ENCODE measurements at places on chromosomes 2 and 18.

DNA sequence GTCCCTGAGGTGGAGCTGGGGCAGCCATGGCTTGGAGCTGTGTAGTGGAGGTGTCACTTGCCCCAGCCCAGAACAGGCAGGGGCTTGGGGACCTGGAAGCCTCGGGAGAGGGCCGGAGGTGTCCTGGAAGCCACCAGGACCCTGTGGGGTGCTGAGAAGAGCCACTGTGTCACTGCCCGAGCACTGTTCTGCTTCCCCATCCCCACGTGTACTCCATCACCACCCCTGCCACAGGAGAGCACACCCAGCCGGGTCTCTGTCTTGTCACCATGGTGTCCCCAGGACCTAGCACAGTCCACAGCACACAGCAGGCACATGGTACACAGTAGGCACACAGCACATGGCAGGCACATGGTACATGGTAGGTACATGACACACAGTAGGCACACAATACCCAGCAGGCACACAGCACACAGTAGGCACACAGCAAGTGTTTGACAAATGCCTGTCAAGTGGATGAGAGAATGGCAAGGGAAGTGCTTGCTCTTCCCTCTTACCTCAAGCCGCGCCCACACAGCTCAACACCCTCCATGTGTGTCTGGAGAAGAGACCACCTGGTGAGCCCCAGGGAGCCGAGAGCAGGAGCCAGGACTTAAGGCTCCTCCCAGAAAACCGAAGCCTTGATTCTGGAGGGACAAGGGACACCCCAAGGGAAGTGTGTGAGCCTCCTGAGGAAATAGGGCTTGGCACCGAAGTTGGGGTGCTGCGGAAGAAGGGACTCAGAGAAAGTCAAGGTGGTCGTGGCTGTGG is 13.3 kb downstream of the MBP start:
- DNase-seq: no peak

DNA sequence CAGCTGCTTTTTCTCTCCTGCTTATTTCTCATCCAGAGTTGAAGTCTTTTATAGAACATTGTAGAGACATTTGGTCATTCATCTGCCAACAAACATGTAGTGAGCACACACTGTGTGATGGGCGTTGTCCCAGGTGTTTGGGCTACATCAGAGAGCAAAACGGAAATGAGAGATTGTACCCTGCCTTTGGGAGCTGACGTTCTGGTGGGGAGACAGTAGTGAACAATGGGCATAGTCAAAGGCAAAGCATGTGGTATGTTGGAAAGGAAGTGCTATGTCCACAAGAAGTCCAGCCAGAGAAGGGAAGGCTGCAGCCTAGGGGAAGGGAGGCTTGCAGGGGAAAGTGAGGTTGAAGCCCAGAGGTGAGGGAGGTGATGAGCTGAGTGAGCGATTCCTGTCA is 78.1 kb downstream of the PIEZO2 start:
- DNase-seq: no peak

GRCh38 chr2:85015653-85016360 is 44.8 kb downstream of the KCMF1 start:
- DNase-seq: no peak

GRCh38 chr2:73914667-73915066 is 12.0 kb upstream of the DGUOK start:
- no peak for DNase-seq

GRCh38 chr2:196284866-196285557 is 113.6 kb upstream of the STK17B start:
- no peak for DNase-seq

- DNase-seq: no peak
These were observed 20.8 kb upstream of the TNP1 start for GRCh38 chr2:216880509-216881184.

DNA sequence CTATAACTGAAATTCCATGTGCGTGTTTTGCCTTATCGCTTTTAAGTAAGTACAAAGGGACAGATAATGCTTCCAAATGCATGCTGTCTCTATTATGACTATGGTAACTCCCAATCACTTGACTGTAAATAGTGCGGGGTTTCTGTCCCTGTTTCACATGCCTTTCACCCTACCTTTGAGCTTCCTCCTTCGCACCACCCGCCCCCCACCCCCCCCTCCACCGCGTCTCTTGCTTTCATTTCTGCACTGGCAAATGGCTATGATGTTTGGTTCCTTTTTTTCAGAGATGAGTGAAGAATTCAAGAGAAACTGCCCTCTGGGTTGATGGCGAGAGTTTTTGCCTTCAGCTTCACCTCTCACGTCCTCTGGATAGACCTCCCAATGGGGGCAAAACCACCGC is 25.0 kb upstream of the SPP2 start:
- no peak for DNase-seq

DNA sequence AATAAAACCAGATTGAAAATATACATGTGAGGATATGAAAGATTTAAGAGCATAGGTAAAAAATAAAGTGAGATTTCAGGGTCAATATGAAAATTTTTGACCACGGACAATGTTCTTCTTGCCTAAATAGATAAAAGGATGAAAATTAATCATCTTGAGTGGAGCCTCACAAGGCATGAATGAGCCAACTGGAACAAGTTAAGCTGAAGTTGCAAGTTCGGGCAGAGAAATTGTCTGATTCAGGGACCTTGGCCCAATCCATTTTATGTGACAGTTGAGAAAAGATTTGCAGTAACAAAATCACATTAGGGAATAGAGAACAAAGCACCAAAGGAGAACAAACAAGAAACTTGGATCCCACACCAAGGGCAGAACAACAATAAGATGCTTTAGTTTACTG is 305.3 kb downstream of the TMX3 start:
- DNase-seq: no peak

DNA sequence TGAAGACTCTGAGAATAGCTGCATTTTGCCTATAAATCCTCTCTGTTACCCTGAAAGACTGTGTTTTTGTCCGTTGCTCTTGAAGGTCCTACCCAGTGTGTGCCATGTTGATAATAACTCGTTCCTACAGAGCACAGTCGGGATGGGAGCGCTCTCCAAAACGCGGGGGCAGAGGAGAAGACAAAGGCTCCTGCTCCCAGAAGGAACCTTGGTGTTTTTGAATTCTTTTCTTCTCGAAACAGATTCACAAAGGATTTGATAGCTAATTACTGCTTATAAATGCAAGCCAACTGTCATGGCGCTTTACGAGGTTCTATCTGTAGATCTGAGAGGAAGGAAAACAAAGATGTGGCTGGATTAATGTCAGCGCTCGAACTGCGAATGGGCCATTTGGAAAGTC is 19.3 kb upstream of the HDAC4 start:
- DNase-seq: no peak

GRCh38 chr2:25380586-25381375 is 39.1 kb upstream of the DNMT3A start:
- DNase-seq: no peak

GRCh38 chr2:224038049-224038829 is 847 bp downstream of the SERPINE2 start:
- peak; percentile 53 for DNase-seq

GRCh38 chr2:36339607-36340218 is 15.9 kb upstream of the CRIM1 start:
- no peak for DNase-seq

DNA sequence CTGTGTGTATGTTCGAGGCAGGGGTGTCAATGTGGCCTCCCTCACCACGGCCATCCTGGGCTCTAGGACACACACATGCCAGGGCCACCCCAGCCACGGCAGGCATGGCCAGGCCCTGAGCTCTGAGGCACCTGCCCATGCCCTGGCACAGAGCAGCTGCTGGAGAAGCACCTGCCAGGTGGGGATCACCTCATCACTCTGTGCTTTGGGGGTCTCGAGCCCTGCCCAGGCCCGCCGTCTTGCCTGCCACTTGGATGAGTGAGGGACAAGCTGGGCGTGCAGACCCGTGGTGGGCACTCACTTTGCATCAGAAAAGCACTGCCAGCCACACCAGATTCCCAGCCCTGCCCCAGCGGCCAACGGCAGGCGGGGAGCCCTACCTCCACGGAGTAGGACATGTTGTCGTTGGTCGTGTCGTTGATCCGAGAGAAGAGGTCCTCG is 33.1 kb downstream of the KIF1A start:
- DNase-seq: no peak

DNA sequence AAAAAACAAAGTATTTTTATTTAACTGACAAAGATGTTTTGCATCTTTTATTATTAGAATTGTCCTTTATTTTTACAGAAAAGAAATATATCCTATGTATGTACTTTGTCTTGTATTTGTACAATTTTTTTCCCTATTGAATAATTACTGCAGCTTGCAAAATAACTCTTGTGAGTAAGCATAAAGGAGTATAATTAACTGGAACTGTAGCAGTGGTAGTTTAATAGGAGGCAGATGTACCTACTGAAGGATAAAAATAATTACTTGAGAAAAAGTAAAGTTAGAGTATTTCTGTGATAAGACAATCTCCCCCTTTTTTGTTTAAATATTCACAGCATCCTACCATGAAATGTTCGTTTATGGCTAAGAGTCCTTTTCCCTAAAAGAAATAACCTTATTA is 34.7 kb downstream of the EHBP1 start:
- no peak for DNase-seq

DNA sequence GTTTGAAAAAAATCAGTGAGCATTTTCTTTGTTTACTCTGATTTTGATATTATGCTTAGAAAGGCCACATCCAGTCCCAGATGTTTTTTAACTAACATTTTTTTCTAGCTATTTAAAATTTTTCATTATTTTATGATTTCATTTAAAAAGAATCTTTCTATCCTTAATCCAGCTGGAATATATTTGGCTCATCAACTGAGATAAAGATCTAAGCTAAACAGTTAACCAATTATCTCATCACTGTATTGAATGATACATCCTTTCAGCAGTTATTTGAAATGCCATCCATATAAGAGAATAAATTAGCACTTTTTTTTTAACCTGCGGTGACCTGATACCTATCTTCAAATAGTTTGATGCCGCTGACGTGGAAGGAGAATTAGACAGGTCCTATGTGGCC is 245.5 kb upstream of the COPS8 start:
- no peak for DNase-seq

DNA sequence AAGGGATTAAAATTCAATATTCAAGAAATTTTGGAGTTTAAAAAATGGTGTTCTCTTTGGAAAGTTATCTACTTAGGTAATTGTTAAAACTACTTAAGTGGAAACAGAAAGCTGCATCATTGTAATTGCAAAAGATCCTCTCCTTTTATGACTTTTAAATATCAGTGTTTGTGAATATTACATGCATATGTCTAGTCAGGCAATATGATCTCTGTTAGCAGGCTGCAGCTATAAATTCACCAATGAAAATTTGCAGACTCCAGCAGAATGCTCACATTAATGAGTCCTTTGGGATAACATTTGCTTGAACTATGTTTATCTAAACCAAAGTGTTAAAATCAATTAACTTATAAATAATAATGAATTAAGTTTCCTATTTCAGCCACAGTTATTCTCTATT is 59.2 kb upstream of the CSRNP3 start:
- DNase-seq: no peak

- DNase-seq: no peak
These were observed 11.0 kb downstream of the ITGA4 start for GRCh38 chr2:181467966-181468707.

DNA sequence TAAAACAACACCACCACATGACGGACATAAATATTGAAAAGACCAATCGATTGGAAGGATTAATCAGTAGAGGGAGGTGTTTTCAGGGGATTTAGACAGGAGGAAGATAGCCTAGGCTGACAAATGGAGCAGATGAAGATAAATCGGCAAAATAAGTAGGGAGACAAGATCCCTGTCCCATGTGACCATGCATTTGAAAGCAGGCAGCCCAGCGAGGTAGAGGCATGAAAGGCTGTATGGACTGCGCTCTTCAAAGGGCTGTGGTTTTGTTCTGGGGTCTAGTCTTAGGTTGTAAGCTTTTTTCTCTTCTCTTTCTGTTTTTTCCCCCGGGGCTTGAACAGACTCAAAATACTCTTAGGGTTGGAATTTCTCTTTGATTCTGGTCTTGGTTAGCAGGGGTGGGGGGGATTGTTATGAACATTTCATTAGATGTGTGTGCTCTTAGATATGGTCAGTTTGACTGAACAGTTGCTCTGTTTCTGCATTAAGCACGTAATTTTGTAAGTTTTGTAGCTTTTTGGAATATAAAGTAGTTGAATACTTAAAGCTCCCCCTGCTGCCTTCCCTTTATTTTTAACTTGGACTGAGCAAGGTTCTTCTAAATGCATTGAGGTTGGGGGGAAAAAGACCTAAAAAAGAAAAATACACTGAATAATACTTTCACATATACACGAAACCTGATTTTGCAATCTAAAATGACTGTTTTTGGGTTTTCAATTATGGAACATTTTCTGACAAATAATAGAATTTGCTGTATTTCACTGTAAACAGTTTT is 32.2 kb downstream of the ZNF532 start:
- no peak for DNase-seq

- DNase-seq: peak; percentile 71
These were observed 502 bp downstream of the EPAS1 start for GRCh38 chr2:46297546-46298271.

GRCh38 chr2:73947412-73948018 is 20.8 kb downstream of the DGUOK start:
- no peak for DNase-seq

DNA sequence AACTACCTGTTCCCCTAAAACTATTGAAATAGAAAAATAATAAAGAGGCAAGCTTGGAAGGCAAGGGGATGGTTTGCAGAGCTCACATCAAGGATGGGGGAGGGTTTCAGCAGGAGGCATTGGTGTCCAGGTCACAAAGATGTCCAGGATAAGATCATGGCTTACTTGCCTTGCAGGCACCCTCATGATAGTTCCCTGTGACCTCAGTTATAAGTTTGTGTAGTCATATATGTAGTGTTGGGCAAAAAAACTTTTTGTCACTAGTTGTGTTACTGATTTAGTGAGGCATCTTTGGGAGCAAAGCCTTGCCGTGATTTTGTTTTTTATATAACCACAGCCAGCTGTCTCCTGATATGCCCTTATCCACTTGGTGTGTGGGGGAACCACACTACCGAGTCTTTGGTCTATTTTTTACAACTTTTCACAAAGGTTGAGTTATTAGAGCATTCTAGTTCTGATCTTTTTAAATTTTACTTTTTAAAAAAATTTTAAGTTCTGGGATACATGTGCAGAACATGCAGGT is 53.3 kb downstream of the IL1R2 start:
- no peak for DNase-seq

- DNase-seq: peak; percentile 19
These were observed 675 bp upstream of the SPIRE1 start for GRCh38 chr18:12658426-12659138.

GRCh38 chr2:66457545-66457944 is 22.6 kb downstream of the MEIS1 start:
- DNase-seq: no peak

DNA sequence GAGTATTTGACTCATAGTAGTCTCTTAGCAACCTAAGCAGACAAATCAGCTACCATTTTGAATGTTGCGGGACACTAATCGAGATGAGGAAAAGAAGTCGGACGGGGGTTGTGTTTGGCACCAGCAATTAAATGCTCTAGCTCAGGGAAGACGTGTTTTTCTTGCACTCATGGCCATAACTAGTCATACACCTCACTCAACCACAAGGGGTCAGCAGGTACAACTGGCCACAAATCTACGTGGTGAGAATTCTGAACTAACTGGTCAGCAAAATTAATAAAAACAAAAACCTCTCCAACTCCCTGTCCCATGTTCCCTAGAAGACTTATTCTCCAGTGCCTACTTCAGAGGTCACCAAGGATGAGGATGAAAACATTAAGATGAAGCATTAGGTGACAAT is 1467.8 kb downstream of the DPP10 start:
- no peak for DNase-seq
